ENCODE measurements at places on chromosomes 11 and 22.

- ATAC-seq = no peak
These were observed 154.4 kb downstream of the NAV2 start for GRCh38 chr11:19867064-19867463.

- ATAC-seq = no peak
These were observed 15.7 kb downstream of the PLAAT3 start for GRCh38 chr11:63598556-63598955.

- ATAC-seq = no peak
These were observed 14.6 kb downstream of the SMARCB1 start for GRCh38 chr22:23801238-23801821.

DNA sequence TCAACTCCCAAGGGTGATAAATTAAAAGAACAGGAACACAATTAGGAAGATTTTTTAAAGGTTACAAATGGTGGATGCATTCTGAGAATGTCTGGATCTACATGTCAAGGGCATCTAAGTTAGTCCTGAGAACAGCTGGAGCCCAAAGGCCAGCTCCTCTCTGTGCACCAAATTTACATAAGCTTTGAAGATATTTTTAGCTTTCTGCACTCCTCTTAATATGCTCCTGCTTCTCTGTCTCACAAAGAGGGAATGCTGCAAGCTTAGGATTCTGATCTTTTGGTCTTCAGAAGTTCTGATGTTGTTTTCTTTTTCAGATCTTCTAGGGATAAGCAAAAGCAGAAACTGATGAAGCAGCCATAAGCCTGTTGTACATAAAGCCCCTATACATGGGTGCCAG is 309.8 kb upstream of the NCAM1 start:
- ATAC-seq = no peak

GRCh38 chr11:75487365-75487764 is 38.4 kb downstream of the GDPD5 start:
- no peak for ATAC-seq

DNA sequence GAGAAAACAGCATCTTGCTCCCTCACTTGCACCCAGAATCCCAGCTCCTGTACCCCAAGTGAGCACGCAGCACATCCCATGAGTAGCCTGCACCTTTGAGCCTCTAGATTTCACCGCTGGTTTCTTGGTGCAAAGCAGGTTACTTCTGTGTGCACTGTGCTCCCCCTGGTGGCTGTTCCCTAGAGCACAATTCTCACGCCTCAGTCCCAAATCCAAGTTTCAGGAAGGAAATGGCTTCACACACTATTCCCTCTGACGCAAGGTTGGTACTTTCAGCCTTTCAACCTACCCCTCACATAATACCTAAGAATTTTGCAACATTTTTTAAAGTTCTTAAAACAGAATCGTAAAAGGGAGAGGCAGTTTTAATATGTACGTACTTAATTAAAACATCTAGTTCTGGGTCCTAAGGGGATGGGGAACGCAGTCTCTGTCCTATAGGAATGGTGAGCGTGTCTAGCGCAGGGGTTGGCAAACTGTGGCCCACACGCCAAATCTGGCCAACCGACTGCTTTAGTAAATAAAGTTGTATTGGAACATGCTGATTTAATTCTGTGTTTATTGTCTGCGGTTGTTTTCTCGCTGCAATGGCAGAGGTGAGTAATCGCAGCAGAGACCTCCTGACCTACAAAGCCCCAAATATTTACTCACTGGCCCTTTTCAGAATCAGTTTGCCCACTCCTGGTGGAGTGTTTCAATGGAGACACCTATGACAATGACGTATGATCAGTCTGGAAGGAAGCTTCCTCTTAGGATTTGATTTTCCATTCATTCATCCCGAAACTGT is 27.5 kb downstream of the DHCR7 start:
- no peak for ATAC-seq

DNA sequence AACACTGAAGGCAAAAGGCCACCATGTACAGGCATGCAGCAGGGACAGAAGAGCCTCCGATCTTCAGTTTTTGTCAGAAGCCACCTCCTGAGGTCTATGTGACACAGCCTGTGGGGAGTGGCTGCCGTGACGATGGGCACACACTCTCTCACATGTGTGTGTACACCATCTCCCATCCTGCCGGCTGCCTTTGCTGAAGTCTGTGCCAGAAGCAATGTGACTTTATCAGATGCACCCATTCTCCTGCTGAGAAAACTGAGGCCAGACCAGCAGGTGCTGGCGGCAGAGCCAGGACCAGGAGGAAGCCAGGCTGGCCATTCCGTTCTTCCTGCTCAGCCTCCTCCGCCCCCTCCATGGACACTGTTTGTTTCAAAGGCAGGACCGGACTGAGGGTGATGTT is 16.7 kb downstream of the SHANK2 start:
- no peak for ATAC-seq

DNA sequence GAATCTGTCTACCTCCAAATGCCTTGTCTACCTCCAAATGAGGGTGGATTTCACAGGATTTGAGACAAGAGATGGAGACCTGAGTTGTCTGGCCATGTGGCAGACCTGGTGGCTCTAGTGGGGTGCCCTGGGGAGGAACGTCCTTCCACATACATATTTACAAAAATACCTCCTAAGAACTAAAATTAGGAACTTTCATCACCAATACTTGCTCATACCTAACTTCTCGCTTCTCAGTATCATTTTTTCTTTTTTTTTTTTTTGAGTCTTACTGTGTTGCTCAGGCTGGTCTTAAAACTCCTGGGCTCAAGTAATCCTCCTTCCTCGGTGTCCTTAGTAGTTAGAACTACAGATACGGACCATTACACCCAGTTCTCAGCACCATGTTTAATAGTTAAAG is 117.9 kb downstream of the MED15 start:
- ATAC-seq = no peak

Measured in activated CD4-positive, CD25-positive, alpha-beta regulatory T cell treated with anti-CD3 and anti-CD28 coated beads, Interleukin-2, amount 50 U/mL, for 24 hours (primary cell).